EL (cell line): ENCODE measurements at places on chromosomes 1 and 21.

GRCh38 chr1:223810586-223810985 lies 35.2 kb downstream of the TP53BP2 start:
- no peak for DNase-seq

DNA sequence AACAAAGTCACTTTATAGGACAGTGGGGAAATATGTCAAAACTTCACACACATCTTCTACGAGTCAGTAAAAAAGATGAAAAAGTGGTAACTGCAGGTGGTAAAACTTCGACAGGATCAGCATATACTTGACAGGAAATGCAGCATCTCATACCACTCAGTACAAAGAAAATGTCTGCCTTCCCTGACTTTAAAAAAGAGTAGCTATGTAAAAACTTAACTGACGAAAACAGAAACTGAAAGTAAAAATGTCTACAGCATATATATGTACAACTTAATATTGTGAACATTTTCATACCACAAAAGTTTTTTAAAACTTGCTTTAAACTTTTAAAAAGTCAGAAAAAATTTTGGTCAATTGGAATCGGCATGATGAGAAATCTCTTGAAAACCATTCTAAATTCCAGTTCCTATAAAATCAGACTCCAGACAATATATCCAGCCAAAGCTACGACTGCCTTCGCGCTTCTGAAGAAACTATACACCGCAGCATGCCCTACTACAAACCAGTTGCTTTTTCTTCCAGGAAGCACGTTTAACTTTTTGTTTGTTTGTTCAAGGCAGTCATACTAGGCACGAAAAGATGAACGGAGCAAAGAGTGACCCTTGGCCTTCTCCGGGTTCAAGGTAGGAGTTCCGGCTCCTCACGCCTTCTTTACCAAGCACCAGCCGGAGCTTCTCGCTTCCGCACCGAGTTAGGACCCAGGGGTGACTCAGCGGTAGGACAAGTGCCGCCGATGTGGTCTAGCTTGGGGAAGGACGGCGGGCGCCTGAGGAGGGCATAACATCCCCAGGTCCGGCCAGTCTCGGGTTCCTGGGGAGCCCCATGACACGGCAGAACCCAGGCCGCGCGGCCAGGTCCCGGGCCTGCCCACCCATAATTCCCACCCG lies 612 bp downstream of the PSMA5 start:
- peak; percentile 77 for DNase-seq

- DNase-seq, result no peak
These were observed 18.7 kb upstream of the RAP1A start for GRCh38 chr1:111600886-111601386.

DNA sequence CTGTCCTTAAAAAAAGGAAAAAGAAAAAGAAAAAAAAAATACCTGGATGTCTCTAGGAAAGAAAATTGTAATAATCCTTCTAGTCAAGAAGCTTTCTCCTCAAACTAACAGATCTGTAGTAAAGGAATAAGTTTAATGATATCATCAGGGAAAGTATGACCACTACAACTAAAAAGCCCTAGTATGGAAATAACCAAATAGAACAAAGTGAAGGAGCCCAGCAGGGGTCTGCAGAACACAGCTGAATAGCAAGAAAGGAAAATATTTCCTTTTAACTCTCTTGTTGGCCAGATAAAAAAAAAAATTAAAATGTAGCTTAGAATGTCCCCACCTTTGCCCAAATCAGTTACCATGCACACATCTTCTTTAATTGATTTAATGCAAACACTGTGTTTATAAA lies 43.2 kb downstream of the PRRX1 start:
- no peak for DNase-seq

DNA sequence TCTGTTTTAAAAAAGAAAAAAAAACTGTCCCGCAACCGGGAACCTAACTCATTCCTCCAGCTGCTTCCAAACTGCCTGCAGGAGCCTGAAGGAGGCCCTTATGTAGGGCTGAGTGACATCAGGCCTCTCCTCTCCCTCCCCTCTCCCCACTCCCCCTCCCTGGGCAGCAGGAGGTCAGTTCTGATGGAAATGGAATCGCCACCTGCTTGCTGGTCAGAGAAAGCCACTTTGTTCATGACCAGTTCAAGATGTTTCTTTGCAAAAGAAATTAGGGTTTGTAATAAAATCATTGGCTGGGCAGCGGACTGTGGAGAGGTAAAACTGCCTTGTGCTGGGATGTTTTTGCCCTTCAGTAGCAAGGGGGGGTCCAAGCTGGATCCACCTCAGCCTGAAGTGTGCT lies at the start of gene MAP1LC3C:
Gene MAP1LC3C (minus strand): TSS at position 73 of the 400 bp plus-strand sequence. CDS start 90 bp downstream, outside the sequence.
- no peak for DNase-seq

DNA sequence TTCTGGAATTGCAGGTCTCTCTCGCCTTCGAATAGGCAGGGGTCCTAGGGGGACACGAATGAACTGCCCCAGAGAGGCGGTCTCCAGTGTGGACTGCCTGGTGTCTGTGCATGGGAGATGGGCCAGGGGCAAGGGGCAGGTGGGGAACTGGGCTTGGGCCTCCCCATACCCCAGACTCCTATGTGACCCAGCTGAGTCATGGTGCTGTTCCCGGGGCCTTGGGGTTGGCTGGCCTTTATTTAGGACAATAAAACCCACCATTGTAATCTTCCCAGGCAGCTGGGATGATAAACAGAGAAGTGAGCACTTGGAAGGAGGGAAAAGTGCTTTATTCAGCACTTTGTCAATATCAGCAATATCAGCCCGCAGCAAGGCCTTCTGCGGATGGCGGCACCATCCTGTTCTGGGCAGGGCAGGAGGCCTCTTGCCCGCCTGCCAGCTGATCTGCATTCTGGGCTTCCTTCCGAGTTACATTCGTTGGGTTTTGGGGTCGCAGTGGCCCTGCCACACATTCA lies 209.0 kb upstream of the TMEM51 start:
- DNase-seq, result no peak

DNA sequence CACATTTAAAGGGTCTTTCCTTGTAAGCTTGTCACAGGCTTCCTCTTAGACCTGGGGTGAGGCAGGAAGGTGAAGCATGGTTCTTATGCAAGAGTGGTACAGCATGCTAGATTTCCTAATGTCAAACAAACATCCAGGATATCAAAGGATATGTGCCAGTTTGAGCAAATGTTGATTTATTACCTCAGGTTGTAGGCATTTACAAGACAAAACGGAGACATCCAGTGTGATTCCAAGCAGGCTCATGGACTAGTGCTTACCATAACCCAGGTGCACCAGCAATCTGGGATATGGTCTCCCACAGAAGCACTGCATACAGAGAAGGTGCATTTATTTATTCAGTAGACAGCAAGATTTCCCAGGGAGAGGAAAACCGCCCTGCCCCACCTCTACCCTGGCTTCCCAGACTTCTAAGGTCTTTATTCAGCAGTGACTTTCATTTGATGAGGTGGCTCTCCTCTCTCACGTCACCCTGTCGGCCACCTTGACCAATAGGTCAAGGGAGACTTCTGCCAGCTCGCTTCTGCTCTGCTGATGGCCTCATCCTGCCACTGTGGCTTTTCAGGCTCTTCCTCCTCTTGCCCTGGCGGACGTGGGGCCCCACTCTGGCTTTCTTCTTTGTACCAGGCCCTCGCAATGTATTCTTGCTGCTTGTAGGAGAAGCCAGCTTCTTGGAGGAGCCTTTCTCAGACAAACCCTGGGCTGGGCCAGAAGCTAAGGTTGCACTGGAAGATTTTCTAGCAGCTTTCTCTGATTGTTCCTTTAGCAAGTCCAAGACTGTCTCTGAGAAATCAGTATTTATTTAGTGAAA lies 25.6 kb downstream of the HHIPL2 start:
- DNase-seq, result no peak

DNA sequence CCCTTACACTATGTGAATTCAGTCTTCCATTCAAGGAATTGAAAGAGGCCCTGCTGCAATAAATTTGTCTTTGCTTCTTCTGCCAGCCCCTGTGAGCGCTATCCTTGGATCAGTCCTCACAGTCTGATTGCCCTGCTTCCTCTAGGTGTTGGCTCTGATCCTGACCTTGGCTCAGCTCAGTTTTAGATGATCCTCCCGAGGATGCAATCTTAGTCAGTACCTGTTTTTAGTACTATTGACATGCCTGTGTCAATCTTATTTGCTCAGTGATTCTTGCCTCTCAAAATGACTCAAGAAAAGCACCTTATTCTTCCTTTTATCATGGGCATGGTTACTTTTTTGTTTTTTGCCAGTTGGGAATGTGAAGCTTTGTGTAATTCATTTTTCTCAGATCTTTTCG lies 101.4 kb upstream of the KCNK1 start:
- DNase-seq, result no peak

GRCh38 chr21:43866260-43866629 lies 1.2 kb downstream of the AGPAT3 start:
- peak; percentile 60 for DNase-seq

GRCh38 chr1:21021311-21021710 lies 155.4 kb downstream of the EIF4G3 start:
- DNase-seq, result no peak

GRCh38 chr1:34342334-34342733 lies 165.6 kb downstream of the C1orf94 start:
- no peak for DNase-seq
